ENCODE measurements at places on chromosomes 3 and 15.

DNA sequence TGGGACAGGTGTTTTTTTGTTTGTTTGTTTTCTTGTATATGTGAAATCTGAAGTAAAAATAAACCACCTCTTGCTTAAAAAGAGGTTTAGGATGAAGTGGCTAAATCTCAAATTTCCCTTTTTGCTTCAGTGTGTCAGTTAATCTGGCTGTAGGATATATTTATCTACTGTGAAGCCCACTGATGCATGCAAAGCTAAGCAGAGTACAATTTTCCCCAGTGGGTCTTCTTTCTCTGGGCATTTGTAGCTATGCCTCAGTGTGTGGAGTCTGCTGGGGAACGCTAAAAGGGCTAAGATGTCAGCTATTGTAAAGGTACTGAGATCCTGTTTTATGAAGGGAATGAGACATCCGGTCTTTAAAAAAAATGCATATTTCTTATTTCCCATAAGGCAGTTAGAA is 190.6 kb downstream of the TCF12 start:
- H3K27ac ChIP-seq: no peak overlapping the region
- H3K4me3 ChIP-seq: no peak overlapping the region
- H3K4me1 ChIP-seq: peaks cover 4% of the 10 kb centered on the region
- H3K36me3 ChIP-seq: peaks cover 12% of the 10 kb centered on the region
- no peak for DNase-seq

DNA sequence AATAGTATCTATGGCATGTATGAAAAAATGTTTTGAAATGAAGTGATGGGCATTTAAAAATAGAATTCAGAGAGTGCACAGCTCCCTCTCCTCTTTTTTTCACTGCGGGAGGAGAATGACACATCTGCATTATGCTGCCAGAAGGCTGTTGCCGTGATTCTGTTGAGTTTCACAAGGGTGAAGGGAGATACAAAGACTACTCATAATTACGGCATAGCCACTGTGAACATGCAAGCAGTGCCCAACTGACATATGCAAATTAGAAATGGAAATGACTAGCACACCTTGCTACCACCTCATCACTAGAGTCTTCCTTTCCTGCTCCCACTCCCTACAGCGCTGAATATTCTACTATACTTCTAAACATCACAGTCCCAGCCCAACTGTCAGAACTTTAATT is 20.1 kb downstream of the IFT57 start:
- H3K27me3 ChIP-seq: no peaks in the 10 kb centered on the region
- no peak overlapping the region for H3K4me3 ChIP-seq
- H3K27ac ChIP-seq: no peak overlapping the region
- peaks cover 8% of the 10 kb centered on the region for H3K4me1 ChIP-seq
- no peak for DNase-seq
- peaks cover 15% of the 10 kb centered on the region for H3K36me3 ChIP-seq

GRCh38 chr3:189041482-189042090 is 130.2 kb upstream of the TPRG1 start:
- no peaks in the 10 kb centered on the region for H3K36me3 ChIP-seq
- H3K4me3 ChIP-seq: peak overlapping the region; percentile 48
- H3K27me3 ChIP-seq: no peaks in the 10 kb centered on the region
- peak; percentile 94 for DNase-seq
- H3K27ac ChIP-seq: peak overlapping the region; percentile 79

GRCh38 chr3:46096336-46096735 is 69.1 kb upstream of the XCR1 start:
- peaks cover 19% of the 10 kb centered on the region for H3K36me3 ChIP-seq
- no peak for DNase-seq
- peaks cover 10% of the 10 kb centered on the region for H3K27me3 ChIP-seq
- H3K4me1 ChIP-seq: peaks cover 75% of the 10 kb centered on the region
